Pancreas (tissue), 10 donors: ENCODE measurements at places on chromosomes 16 and 17. TPM values are rescaled to one million over a fixed set of nuclear protein-coding genes. Genes with fewer than 3 reads are reported as not detected.

DOC2B gene
- 10.1 TPM for total RNA-seq

CCT6B gene
- total RNA-seq: 1.4 TPM

MTSS2 gene
- total RNA-seq: 17.3 TPM

DNA sequence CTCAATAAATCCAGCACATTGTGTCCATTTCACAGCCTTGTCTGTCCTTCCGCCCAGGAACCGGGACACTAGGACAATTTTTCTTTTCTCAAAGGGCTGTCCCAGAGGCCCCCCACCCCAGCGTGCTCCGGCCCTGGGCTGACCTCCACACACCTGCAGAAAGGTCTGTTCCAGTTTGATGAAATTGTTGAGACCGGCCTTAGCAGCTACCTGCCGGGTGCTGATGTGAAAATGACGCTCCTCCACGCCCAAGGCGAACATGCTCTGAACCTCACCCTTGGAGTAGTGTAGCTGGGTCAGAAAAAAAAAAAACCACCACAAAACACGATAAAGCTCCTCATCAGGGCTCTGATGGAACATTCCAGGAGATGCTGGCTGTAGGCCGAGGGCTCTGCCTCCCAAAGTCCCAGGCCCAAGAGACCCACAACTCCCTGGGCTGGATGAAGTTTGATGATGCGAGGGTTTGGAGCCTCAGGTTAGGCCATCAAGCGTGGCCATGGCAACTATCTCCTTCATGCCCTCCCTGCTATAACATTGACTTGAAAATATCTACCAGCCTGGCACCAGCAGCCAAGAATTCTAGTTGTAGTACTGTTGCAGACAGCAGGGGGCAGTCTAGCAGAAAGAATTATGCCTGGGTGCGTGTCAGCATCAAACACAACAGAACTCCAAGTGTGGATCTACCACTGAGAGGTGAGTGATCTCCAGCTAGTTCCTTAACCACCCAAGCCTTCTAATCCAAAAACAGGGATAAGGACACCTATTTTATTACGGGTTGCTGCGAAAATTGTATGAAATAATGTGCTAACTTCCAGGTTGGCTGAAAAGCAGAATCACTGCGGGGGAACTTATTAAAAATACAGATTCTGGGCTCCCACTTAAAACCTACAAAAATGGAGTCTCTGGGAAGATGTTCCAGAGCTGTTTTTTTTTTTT lies 62.1 kb downstream of the RMI2 start:
- H3K4me3 ChIP-seq: no peak overlapping the region
- no peak overlapping the region for H3K27ac ChIP-seq
- DNase-seq: no peak

DNA sequence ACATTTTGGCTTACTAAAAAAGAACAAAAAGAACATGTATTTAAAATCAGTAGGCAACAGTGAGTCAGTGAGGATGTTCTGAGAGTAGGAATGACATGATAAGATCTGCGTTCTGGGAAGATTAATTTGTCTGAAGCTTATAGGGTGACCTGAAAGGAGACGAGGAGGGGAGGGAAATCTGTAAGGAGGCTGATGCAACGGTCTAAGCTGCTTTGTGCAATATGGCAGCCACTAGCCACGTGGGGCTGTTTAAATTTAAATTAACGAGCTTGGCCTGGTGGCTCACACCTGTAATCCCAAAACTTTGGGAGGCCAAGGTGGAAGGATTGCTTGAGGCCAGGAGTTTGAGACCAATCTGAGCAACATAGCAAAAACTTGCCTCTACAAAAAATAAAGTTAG lies 181.6 kb upstream of the CACNG3 start:
- no peaks in the 10 kb centered on the region for H3K36me3 ChIP-seq
- no peaks in the 10 kb centered on the region for H3K4me1 ChIP-seq
- DNase-seq: no peak
- no peak overlapping the region for H3K4me3 ChIP-seq
- no peak overlapping the region for H3K27ac ChIP-seq

- no peaks in the 10 kb centered on the region for H3K4me1 ChIP-seq
- no peak overlapping the region for H3K27ac ChIP-seq
- peaks cover 6% of the 10 kb centered on the region for H3K36me3 ChIP-seq
- DNase-seq: no peak
Observed at GRCh38 chr17:42660692-42661345, 1.7 kb downstream of the TUBG2 start.

DNA sequence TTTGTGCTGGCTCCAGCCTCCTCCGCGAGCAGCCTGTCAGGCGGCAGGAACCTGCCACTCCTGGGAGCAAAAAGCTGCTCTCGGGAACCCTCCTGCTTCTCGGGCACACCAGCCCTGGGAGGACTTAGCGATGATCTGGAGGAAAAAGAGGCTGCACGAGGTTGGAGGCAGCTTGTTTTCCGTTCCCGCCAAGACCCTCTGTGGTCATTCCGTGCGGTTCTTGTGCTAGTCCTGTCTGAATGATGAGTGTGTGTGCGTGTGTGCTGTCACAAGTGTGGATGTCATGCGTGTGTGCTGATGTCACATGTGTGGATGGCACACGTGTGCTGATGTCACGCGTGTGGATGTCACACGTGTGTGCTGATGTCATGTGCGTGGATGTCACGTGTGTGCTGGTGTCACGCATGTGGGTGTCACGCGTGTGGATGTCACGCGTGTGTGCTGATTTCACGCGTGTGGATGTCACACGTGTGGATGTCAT lies 150.0 kb downstream of the NPIPB11 start:
- H3K36me3 ChIP-seq: no peaks in the 10 kb centered on the region
- H3K4me3 ChIP-seq: no peak overlapping the region
- no peaks in the 10 kb centered on the region for H3K27me3 ChIP-seq
- DNase-seq: no peak

GRCh38 chr16:89004209-89004831 lies 27.3 kb upstream of the CBFA2T3 start:
- H3K4me3 ChIP-seq: no peak overlapping the region
- H3K27me3 ChIP-seq: no peaks in the 10 kb centered on the region
- no peak for DNase-seq
- H3K4me1 ChIP-seq: no peaks in the 10 kb centered on the region

DNA sequence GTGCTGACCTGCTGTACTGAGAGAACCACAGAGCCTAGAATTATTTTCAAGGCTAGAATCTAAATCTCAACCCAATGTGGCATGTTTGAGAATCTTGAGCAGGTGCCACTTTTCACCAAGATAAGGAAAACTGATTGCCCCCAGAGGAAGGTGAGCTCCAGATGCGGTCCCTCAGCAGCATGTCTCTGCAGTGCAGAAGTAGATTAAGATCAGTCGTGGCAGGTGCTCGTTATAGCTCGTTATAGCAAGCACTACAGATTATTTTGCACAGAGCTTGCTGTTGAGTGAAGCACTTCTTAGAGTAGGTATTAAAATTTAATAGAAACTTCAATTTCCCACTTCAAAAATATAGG lies 176.0 kb downstream of the AATF start:
- no peaks in the 10 kb centered on the region for H3K27me3 ChIP-seq
- no peaks in the 10 kb centered on the region for H3K36me3 ChIP-seq
- H3K4me1 ChIP-seq: no peaks in the 10 kb centered on the region
- H3K27ac ChIP-seq: no peak overlapping the region
